Eye (tissue), 1 donor: ENCODE measurements at places on chromosomes 3 and 15.

GRCh38 chr3:45647148-45647619 is 42.0 kb upstream of the SACM1L start:
- DNase-seq: no peak

DNA sequence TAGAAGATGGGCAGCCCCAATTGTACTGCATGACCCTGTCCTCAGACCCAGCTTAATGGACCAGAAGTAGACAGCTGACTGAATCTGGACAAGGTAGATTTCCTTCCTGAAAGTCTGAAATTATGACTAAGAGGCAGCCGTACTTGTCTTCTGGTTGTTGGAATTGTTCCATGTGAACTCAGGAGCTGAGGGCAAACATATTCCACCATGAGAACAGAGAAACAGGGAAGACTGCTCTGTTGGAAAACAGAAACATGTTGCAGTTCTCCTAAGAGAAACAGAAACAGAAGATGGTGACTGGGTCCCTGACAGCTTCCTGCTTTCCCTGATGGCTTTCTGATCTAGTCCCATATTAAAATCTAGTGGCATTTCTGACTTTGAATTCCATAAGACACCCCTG is 24.1 kb downstream of the POPDC2 start:
- DNase-seq: no peak

DNA sequence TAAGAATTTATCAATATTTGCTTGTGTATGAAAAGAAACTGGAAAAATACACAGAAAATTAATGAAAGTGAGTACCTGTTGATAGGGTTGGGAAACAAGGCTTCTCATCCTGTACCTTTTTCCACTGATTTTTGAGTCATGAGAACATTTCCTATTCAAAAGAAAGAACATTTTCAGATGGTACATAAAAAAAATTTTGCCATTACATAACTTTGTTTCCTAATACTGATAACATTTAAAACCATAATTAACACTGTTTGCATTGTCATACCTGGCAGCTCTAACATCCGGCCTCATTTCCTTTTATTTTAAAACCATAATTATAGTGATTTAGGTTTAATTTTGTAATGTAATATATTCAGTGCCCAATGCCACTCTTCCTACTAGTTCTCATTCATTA is 11.7 kb downstream of the NKTR start:
- DNase-seq: no peak

DNA sequence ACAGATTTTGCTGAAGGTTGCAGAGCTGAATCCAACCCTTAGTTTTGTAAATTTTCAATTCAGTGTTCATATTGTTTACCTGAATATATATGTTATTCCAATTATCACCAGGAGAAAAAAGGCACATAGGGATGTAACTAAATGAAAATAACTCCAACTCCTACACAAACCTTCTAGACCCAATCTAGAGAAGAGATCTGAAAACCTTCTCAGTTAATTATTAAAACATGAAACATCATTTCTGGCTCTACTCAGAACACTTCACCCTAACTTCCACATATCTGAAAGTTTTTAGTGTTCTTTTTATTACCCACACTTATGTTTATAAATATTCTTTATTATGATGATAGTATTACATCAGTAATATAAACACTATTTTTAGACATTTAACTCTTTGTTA is 76.6 kb downstream of the LRRFIP2 start:
- DNase-seq: no peak

DNA sequence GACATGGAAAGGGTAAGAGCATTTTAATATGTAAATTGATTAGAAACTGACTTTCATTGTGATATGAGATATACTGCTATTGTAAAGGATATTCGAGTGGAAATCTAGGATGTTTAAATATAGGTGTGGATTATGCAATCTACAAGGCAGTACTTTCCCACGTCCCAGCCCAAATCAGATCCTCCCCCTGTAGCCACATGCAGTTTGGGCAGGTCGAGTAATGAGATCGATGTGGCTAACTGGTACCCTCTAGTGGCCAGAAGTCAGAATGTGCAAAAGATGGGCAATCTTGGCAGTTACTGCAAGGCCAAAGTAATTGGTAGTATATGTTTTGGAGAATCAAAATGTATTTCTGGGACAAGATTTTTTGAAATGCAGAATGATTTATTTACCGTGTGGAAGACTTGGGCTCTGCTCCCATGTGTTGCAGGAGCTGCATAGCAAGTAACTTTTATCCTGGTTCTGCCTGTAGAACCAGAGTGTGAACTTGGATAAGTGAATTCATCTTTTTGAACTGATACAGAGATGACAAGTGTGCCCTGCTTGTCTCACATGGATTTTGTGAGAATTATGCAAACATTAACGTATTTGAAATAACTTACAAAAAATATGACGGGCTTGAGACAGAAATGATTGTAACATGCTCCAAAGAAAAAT is 94.5 kb upstream of the ADAMTSL3 start:
- DNase-seq: peak; percentile 86

GRCh38 chr3:33360136-33360825 is 79.9 kb downstream of the UBP1 start:
- DNase-seq: no peak

DNA sequence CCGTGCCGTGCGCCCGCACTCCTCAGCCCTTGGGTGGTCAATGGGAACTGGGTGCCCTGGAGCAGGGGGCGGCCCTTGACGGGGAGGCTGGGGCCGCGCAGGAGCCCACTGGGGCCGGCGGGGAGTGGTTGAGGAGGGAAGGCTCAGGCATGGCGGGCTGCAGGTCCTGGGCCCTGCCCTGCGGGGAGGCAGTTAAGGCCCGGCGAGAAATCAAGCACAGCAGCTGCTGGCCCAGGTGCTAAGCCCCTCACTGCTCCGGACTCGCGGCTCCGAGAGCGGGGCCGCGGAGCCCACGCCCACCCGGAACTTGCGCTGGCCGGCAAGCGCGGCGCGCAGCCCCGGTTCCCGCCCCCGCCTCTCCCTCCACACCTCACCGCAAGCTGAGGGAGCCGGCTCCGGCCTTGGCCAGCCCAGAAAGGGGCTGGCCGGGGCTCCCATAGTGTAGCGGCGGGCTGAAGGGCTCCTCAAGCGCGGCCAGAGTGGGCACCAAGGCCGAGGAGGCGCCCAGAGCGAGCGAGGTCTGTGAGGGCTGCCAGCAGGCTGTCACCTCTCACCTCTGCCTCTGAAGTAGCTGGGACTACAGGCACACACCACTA is 7.8 kb downstream of the GP9 start:
- peak; percentile 48 for DNase-seq

GRCh38 chr3:10647376-10647775 is 142.0 kb upstream of the ATP2B2 start:
- no peak for DNase-seq

- no peak for DNase-seq
Measured at GRCh38 chr3:159620281-159620680, 368.4 kb upstream of the IL12A start.

GRCh38 chr15:76341366-76342057 is 4.9 kb downstream of the ISL2 start:
- peak; percentile 71 for DNase-seq

DNA sequence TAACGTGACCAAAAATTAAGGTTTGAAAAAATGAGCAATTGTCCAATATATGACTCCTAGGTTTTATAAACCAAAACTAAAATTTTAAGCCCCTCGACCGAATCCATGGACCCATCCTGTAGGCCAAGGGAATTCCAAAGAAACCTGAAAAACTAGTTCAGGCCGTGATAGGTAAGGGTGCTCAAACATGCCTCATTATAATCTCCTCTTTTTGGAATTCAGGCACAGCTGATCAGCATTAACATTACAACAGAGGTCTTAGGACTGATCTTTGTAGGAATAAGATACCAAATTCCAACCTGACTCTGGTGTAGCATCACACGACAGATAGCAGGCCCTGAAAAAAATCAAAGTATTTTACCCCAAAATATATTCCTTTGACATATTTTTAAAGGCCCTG is 155.7 kb downstream of the NEK10 start:
- DNase-seq: no peak

GRCh38 chr15:40836020-40836419 is 7.5 kb upstream of the PPP1R14D start:
- no peak for DNase-seq

- no peak for DNase-seq
Measured at GRCh38 chr15:87947560-87947959, 309.0 kb downstream of the NTRK3 start.

GRCh38 chr15:93865586-93865985 is 365.8 kb upstream of the MCTP2 start:
- peak; percentile 46 for DNase-seq

DNA sequence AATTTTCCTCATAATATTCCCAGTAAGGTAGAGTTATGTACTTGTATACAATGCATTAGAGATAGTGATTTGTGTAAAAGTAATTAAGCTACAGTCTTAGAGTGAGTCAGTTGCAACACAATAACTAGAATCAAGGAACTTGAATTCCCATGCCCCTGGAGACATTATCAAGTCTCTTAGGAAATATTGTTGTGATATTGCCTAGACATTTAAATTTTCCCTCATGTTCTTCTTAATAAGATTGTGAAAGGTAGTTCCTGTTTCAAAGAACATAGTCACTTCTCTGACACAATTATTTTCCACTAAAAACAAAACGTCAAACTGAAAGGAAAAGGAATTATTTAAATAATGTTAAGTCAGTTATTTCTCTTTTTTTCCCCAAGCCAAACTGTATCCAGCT is 13.0 kb upstream of the ATP1B3 start:
- DNase-seq: no peak

DNA sequence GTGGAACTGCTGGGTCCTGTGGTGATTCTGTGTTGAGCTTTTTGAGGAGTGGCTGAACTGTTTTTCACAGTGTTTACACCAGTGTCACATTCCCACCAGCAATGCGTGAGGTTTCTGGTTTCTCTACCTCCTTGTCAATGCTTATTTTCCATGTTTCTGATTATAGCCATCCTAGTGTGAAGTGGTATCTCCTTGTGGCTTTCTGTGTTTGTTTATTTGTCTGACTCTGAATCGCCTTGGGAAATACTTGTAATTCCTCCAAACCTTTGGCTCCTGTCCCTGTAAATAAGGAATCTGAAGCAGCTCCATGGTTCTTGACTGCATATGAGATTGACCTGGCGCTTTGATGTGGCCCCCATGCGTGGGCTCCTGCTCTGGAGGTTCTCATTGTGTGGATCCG is 20.6 kb downstream of the FAN1 start:
- DNase-seq: no peak

- DNase-seq: no peak
Measured at GRCh38 chr3:160618878-160619277, 53.5 kb upstream of the KPNA4 start.

DNA sequence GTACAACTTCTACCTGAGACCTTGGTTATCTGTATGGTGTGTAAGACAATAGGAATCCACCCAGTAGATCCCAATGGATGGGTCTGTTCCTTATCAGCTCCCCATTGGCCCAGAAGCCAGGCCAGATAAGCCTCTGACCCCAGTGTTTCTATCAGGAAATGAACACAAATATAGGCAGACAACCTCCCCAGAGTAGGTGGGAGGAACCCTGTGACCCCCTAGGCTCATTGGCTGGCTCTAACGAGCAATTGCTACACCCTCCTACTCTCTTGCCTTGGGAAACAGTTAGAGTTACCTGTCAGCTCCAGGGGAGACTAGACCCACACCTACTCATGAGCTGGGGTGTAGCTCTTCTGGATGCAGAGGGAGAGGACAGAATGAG is 299.9 kb downstream of the UACA start:
- DNase-seq: no peak

DNA sequence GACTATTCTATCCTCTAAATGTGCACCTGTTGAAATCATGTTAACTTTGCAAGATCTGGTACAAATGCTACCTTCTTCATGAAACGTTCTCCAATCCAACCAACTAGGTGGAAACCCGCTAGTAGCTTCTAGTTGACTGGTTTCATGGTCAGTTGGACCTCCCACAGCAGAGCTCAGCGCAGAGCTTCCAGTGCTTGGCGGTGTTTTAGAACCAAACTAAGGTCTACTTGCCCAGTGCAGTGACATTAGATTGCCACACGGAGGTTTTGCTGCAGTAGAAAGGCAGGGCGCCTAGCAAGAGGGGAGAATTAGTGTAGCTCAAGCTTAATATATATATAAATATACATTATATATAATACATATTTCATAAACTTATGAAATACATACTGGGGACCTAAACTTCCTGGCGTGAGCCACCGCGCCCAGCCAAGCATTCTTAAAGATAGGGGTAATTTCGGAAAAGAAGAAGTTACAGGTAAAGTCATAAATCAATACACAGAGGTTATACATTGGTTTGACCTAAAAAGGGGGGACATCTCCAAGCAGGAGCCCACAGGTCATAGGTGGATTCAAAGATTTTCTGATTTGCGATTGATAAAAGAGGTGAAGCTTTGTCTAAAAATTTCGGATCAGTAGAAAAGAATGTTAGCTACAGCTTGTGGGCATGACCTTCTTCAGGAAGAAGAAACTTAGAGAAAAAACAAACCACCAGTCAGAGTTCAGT is 2.1 kb upstream of the OXSR1 start:
- DNase-seq: no peak

- peak; percentile 94 for DNase-seq
Measured at GRCh38 chr3:57164657-57165573, at the start of gene IL17RD. IL17RD (minus strand) TSS chr3:57165353; CDS start chr3:57165286, 67 bp downstream.

DNA sequence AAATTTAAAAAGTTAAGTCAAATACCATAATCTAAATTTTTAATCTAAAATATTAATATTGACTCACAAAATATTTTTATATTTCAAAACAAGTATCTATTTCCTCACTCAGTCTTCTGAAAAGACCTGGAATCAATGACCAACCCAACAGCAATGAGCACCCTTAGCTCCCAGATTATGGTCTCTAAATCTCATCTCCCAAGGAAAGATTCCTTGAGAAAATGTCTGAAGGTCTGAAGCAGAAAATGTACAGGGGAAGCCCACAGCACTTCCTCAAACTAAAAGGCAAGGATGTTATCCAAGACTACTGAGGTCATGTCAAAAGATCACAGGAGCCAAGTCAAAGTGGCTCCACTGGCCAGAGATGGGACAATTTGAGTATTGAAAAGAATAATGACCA is 51.0 kb upstream of the SLCO2A1 start:
- DNase-seq: no peak

- no peak for DNase-seq
Measured at GRCh38 chr3:190595179-190595795, 81.4 kb downstream of the IL1RAP start.

DNA sequence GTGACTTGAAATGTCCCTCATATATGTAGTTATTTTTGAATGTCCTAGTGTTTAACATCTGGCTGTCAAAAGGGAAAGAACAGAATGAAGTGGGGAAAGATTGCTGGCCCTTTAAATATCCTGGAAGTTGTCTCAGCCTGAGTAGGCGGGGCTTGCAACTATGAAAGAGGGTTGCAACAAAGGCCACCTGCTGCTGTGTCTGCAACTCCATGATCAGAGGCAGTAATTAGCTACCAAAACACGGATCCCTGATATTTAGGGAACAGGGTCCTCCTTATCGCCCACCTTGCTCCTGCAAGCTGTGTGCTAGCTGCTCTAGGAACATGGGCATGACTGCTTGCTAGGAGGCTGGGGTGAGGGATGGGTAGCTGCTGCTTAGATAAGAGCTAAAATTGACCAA is 100.2 kb upstream of the CFAP20DC start:
- DNase-seq: no peak

GRCh38 chr3:196210673-196211556 is at the start of gene ZDHHC19:
ZDHHC19 (minus strand) TSS chr3:196211400; CDS start chr3:196211315, 85 bp downstream.
- no peak for DNase-seq
